ENCODE measurements at places on chromosomes 7 and 10.

- DNase-seq = no peak
Observed at GRCh38 chr7:67493366-67493765, 496.7 kb downstream of the TYW1 start.

- DNase-seq = no peak
Observed at GRCh38 chr7:13032576-13032975, 345.1 kb downstream of the ARL4A start.

DNA sequence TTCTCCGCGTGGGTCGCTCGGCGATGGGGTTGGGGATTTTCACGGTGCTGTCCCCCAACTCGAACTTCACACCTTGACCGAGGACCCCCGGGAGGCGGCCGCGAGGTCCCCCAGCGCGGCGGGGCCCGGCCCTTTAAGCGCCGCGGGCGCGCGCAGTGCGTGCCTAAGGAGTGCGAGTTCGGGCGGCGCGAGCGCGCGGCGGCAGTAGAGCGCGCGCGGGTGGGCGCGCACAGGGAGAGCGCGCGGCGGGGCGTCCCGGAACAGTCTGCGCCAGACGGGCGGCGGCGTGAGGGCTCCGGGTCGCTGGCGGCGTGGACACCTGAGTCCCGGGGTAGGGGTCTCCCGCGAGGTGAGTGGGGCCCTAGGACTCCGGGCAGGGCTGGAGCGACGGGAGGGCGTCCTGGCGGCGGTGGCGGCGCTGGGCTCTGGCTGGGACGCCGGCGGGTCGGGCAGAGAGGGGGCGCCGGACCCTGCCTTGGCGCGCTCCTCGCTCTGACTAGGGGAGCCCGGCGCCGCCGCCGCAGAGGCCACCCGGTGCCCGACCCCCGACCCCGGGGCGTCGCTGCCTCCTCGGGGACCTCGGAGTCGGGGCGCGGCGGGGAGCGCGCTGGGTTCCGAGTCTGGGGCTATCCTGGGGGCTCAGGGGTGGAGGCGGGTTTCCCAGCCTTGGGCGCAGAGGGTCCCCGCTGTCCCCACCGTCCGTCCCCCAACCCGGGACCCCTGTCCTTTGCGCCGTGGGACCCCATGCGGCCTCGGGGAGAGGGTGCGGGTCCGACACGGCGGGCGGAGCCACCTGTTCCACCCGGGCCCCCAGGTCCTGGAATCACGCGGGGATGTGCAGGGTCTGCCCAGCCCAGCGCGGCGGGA is at the start of gene PROSER2:
Gene PROSER2, plus strand, starts transcription at position 235 of the 867 bp plus-strand sequence. CDS start 28,722 bp downstream, outside the sequence.
- no peak for DNase-seq

DNA sequence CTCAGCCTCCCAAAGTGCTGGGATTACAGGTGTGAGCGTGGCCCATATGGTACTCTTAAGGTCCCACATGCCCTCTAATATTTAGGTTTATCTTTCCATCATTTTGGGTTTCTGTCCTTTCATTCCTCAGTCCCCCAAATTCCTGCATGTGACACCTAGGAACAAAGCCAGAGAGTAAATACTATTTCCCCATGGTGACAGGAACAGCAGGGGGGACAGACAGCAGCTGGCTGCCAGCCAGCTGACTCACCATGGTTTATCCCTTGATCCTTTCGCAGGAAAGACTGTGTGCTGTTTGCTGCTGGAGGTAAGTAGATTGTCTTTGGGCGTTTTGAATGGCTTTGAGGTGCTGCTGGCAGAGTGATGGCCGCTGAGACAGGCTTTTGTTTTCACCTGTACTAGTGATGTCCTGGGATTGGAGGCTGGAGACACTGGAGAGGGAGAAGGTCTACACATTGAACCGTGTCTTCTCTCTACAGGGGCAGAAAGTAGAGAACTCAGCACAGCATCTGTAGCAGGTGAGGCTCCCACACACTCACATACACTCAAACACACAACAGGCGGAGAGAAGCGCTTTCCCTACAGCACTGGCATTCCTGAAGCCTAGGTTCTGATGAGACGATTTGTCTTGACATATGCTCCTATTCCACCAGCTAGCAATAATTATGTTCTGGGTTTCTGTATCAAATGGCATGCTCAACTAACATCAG is 83.7 kb upstream of the EFCAB10 start:
- DNase-seq = peak; percentile 19

DNA sequence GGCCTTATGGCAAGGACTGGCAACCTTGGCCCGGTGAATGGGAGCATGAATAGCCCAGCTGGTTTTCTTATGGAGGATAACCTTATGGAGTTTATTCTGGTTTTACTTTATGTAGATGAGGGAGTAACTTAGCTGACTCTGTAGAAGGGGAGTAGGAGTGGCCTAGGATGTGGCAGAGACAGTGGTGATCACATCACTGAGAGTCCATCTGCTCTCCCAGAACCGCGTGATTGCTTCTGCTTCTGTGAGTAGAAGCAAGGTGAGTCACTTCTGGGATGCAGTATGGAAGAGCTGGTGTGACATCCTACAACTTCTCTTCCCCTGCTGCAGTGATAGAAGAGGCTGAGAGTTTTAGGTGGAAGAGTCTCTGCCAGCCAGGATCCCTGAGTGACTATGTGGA is 129.2 kb downstream of the RPS24 start:
- no peak for DNase-seq

GRCh38 chr10:43395571-43396060 is 13.4 kb downstream of the HNRNPF start:
- no peak for DNase-seq

- no peak for DNase-seq
Observed at GRCh38 chr7:51456431-51457060, 139.9 kb upstream of the COBL start.

DNA sequence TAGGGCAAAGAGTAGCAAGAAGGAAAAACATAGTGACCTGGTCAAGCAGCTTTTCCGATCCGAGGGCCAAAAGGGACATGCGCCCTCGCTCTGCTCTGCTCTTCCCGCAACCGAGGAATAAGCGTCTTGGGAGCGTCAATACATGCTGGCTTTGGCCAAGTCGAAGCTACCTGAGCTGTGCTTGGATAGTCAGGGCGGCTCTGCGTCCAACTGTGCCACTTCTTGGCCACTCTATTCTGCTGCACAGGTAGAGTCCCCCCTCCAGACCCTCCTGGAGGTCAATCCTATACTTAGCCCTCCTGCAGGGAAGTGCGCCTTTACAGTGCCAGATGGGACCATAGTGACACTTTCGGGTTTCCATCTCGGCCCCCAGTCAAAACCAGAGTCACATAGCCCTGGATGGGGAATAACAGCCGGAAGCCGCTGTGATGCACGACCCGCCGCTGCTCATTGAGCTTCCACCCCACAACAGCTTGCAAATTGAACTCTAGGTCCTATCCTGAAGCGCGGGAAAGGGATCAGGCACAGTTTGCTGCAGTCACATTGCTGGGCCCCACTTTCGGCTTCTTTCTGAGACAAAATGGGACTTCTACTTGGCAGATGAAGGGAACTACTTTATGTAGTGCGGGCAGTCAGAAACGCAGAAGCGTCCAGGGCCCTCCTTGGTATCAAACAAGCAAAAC is 1.1 kb upstream of the HPSE2 start:
- DNase-seq = no peak

GRCh38 chr7:80611779-80612178 is 26.7 kb upstream of the CD36 start:
- DNase-seq = peak; percentile 69

DNA sequence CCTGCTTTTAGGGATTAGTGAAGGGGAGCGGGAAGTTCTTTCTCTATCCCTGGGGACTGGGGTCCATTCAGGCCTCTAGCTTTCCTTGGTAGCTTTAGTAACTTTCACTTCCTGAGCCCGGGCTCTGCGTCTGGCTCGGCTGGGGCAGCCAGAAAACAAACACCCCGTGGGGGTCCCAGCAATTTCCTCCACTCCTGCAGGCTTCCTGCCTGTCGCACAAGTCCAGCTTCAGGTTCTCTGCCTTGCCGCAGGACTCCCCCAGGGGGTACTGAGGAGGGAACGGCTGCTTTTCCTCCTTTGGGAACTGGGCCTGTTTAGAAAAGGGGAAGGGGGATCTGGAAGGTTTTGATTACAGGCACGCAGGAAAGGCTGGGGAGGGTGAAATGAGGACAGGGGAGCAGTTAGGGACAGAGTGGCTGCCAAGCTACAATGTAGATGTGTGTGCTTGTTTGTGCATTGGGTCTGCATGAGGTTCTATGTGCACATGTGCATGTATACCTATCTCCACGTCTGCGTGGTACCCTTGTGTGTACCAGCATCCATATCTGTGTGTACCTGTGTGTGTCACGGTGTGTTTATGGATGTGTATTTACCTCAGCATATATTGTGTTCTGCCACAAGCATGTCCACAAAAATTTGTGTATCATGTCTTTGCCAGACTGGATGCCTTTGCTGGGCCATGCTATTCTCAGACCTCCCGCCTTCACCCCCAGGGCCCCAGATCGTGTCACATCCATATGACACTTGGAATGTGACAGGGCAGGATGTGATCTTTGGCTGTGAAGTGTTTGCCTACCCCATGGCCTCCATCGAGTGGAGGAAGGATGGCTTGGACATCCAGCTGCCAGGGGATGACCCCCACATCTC is 2.0 kb downstream of the KAZALD1 start:
- DNase-seq = no peak

- no peak for DNase-seq
Observed at GRCh38 chr10:3784510-3785250, at the start of gene KLF6. TSS of gene KLF6 (minus strand) at chr10:3785209. CDS start at chr10:3785014, 195 bp downstream.

GRCh38 chr10:110841767-110842267 is 29.9 kb upstream of the PDCD4 start:
- no peak for DNase-seq

- no peak for DNase-seq
Observed at GRCh38 chr10:122148876-122149560, 122.1 kb upstream of the BTBD16 start.

GRCh38 chr7:39727231-39728012 is 104.0 kb downstream of the RALA start:
- DNase-seq = no peak

DNA sequence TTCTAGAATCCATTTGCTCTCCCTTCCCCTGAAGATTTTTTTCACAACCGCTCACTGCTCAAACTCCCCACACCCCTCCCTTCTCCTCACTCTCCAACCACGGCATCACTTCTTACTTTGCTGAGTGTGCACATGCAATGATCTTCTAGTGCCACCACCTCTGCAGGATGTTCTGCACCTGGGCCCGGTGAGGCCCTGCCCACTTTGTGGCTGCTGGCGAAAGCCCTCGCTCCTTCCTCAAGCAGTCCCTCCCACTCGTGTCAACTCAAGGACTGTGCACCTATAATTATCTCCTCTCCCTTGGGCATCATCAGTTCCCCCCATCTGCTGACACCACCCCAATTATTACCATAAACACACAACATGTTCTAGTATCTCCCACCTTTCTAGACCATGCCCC is 91.0 kb upstream of the LANCL2 start:
- DNase-seq = no peak

Measured in non-pigmented ciliary epithelial cell (primary cell).